ENCODE measurements at places on chromosomes 5 and 9. TPM values are rescaled to one million over a fixed set of nuclear protein-coding genes. Genes with fewer than 3 reads are reported as not detected.

DNA sequence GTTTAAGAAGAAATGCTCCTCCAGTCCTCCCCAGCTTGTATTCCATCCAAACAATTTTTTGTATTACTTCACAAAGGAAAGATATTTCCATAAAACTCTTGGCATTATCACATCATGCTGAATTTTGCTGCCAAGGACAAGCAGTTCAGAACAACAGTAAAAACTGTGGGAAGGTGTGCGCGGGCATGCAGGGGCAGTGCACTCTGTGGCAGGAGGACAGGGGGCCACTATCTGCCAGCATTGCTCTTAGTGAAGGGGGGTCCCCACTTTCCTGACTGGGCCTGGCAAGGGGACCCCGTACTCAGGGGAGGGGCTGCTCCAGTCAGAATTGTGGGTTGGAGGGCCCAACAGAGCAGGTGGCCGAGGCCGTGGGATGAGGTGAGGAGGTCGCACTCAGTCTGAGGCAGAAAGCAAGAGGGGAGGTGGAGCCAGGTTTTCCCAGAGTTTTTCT, 32.8 kb downstream of the ANGPTL2 start:
- no peak for DNase-seq
- no peaks in the 10 kb centered on the region for H3K27me3 ChIP-seq
- peaks cover 20% of the 10 kb centered on the region for H3K4me1 ChIP-seq
- H3K36me3 ChIP-seq: no peaks in the 10 kb centered on the region

The SPATA31A5 gene
- not detected for total RNA-seq

DNA sequence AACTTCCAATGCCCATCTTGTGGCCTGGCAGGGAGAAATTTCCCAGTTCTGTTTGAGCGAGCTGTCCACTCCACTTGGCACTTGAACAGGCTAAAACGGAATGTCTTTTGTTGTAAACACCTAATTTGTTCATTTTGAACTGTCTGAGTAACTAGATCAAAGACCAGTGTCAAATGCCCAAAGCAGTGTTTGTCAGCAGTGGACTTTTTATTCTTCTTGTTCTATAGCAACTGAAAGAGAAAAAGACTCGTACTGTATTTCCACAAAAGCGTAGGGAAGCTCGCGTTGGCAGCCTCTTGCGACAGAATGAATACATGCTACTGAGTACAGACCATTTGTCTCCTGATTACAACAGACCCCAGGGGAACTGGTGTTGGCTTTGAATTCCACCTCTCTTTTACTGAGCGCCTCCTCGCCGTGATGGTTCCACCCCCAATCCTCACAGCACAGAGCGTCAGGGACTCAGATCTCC, 601.8 kb upstream of the ZNF608 start:
- H3K36me3 ChIP-seq: no peaks in the 10 kb centered on the region
- H3K27ac ChIP-seq: no peak overlapping the region
- no peaks in the 10 kb centered on the region for H3K27me3 ChIP-seq

GRCh38 chr9:130820135-130820738, 14.8 kb upstream of the ABL1 start:
- peaks cover 20% of the 10 kb centered on the region for H3K4me1 ChIP-seq
- no peak overlapping the region for H3K4me3 ChIP-seq
- DNase-seq: no peak
- H3K27ac ChIP-seq: no peak overlapping the region

- H3K4me3 ChIP-seq: no peak overlapping the region
- H3K4me1 ChIP-seq: peaks cover 97% of the 10 kb centered on the region
- no peaks in the 10 kb centered on the region for H3K27me3 ChIP-seq
These were observed 16.5 kb downstream of the RXRA start for GRCh38 chr9:134342746-134343115.

DNA sequence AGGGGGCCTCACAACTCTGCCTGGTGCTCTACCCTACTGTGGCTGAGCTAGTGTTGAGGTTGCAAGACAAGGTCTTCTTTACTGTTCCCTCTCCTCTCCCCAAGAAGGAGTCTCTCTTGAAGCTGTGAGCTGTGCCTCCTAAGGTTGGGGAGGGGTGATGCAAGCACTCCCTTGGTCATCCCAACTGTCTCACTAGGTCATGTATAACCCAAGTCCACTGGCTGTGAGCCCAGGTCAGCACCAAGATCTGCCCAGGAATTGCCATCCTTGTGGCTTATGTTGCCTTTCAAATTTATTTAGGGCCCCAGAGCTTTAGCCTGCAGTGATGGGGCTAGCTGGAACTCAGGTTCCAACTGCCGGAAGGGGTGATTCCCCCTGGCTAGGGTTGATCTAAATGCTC, 10.3 kb upstream of the YTHDC2 start:
- H3K4me1 ChIP-seq: no peaks in the 10 kb centered on the region
- H3K27ac ChIP-seq: no peak overlapping the region
- no peaks in the 10 kb centered on the region for H3K36me3 ChIP-seq
- DNase-seq: no peak
- H3K4me3 ChIP-seq: no peak overlapping the region
